ENCODE measurements at places on chromosomes 6 and 20. TPM values are rescaled to one million over a fixed set of nuclear protein-coding genes. Genes with fewer than 3 reads are reported as not detected.

The COL19A1 gene
- total RNA-seq, result not detected

The RIMS4 gene
- 10.9 TPM for total RNA-seq

The TNNC2 gene
- total RNA-seq, result 1.3 TPM

The PAK5 gene
- total RNA-seq, result not detected

The FRS3 gene
- total RNA-seq, result 3.3 TPM

The CPXM1 gene
- total RNA-seq, result 47.0 TPM

The CCM2L gene
- total RNA-seq, result 52.6 TPM

The PHACTR2 gene
- 98.1 TPM for total RNA-seq

The STX16 gene
- 32.3 TPM for total RNA-seq

The ULBP3 gene
- 0.37 TPM for total RNA-seq

The CST2 gene
- not detected for total RNA-seq

The LY86 gene
- total RNA-seq, result not detected

The NFYA gene
- total RNA-seq, result 21.2 TPM

The TTPAL gene
- 6.1 TPM for total RNA-seq

The ECT2L gene
- total RNA-seq, result not detected

The GMNN gene
- 102 TPM for total RNA-seq

The ENPP4 gene
- not detected for total RNA-seq

The OOEP gene
- total RNA-seq, result not detected

The BMP2 gene
- total RNA-seq, result not detected

The PCMT1 gene
- 188 TPM for total RNA-seq

The LY6G6C gene
- total RNA-seq, result not detected

The SLC17A3 gene
- not detected for total RNA-seq

The TCF21 gene
- total RNA-seq, result not detected

The NUP153 gene
- 27.3 TPM for total RNA-seq

The NNAT gene
- not detected for total RNA-seq

The RSPH9 gene
- 0.92 TPM for total RNA-seq

The GTSF1L gene
- total RNA-seq, result not detected

The PTCHD4 gene
- total RNA-seq, result 2.0 TPM

The OPN5 gene
- not detected for total RNA-seq

The CEP43 gene
- total RNA-seq, result 48.8 TPM

The HLA-DRA gene
- not detected for total RNA-seq

The BPIFA1 gene
- not detected for total RNA-seq

The SPDEF gene
- total RNA-seq, result not detected

The BANF2 gene
- not detected for total RNA-seq

Data from G401 (cell line).